ENCODE measurements at places on chromosomes 7 and 10. TPM values are rescaled to one million over a fixed set of nuclear protein-coding genes. Genes with fewer than 3 reads are reported as not detected.

GRCh38 chr7:29327455-29327854, 132.9 kb downstream of the CHN2 start:
- DNase-seq, result no peak

DNA sequence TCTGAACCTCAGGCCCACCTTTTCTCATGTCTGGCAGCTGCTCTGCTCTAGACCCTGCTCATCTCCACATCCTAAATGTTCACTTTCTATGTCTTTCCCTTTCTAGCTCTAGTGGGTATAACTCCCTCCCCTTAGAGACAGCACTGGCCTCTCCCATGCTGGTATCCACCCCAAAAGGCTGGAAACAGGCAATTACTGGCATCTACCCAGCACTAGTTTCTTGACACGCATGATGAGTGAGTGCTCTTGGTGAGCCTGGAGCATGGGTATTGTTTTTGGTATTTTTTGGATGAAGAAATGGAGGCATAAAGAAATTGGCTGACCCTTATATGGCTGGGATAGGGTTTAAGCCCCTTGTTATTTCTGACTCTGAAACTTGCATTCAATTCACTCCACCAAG, 156.0 kb downstream of the EGFR start:
- DNase-seq, result no peak

Gene RAPGEF5
- total RNA-seq, result 0.23 TPM

Gene ZFAND4
- total RNA-seq, result 12.4 TPM

DNA sequence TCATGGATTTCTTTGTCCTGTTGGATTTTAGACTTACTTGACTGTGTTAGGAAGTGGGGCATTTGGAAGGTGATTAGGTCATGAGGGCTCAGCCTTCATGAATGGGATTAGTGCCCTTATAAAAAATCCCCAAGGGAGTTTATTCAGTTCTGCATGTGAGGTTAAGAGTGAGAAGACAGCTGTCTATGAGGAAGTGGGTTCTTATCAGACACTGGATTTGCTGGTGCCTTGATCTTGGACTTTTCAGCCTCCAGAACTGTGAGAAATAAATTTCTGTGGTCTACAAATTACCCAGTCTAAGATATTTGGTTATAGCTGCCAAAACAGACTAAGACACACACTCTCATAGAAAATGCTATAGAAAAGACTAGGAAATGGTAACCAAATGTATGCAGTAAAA, 724.7 kb upstream of the FZD8 start:
- no peak for DNase-seq

DNA sequence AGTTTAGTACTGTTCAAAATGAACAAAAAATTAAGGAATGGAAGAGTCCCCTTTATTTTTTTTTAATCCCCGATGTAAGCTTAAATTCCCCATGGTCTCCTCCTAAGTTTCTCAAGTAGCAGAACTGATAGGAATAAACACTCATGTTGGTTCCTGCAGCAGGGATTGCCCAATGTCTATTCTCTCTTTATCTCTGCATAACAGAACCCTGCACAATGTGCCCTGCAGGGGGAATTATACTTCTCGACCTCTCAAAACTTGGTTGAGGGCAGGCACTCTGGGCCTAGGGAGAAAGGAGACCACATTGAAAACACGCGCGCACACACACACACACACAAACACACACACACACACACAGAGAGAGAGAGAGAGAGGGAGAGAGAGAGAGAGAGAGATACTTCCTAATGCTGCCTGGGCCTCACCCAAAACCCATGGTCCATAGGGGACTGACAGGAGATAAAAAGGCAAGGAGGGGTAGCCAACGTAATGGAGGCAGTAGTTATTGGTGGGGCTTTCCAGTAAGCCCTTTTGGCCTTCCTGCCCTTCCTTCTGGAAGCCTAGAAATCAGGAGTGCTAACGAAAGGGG, 22.7 kb downstream of the JAZF1 start:
- DNase-seq, result no peak
